ENCODE measurements at places on chromosomes 5 and 9.

GRCh38 chr5:103472830-103473229 is 89.8 kb downstream of the NUDT12 start:
- no peak for DNase-seq

GRCh38 chr5:37375091-37375490 is 4.0 kb upstream of the WDR70 start:
- no peak for DNase-seq

- peak; percentile 37 for DNase-seq
These were observed 17.9 kb upstream of the EGFL7 start for GRCh38 chr9:136644593-136645351.

DNA sequence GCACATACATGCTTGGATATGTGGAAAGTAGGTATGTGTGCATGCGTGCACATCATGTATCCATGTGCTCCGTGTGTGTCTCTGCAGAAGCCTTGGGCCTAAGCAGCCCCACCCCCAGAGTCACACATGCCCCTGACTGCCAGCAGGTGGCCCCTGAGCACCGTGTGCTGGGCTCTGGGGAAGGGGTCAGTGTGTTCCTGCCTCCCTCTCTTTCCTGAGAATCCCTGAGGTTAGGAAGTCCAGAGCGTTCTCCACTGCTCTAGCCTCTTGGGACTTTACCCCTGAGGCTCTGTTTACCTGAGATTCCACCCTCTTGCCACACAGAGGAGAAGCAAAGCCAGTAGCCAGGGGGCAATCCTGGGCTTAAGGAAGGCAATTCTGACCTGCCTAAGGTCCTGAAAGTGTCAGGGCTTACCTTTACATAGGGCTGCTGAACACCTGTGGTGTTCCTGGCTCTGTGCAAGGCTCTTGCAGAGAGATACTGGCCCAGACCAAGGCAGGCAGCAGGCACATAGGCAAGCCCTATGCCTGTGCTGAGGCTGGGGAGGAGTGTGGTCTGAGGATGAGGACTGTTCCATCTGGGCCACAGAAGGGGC is 207.3 kb downstream of the TMEM38B start:
- DNase-seq, result no peak

DNA sequence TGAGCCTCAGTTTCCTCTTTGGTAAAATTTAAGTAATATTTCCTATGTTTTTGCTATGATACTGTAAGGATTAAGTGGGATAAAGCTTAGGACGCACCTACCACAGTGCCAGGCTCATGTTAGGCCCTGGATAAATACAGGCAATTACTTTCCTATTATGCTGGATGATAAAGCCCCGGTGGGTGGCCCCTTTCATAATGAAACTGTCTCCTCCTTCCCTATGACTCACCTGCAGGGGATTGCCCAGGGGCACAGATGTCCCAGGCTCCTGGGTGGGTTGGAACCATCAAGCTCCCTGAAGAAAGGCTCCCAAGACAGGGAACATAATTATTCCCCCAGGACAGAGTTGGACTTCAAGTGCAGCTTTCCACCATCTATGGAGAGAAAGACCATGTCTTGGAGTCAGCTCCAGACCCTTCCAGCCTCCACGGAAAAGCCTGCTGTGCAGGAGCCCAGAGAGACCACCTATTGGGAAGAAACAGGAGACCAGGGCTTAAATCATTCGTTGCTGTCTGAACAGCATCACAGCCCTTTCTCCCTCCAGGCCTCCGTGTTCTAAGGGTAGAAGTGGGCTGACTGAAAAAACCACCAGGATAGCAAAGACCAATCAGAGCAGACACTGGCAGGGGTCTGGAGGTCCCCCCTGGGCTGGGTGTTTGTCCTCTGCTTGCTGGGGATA is 43.2 kb upstream of the FOXE1 start:
- DNase-seq, result no peak
